ENCODE measurements at places on chromosomes 2 and 18.

- no peak for DNase-seq
These were observed 85.1 kb downstream of the UGP2 start for GRCh38 chr2:63926815-63927214.

- no peak for DNase-seq
These were observed 73.3 kb upstream of the SP3 start for GRCh38 chr2:174038462-174038861.

- no peak for DNase-seq
These were observed 738.7 kb downstream of the SOCS6 start for GRCh38 chr18:71027531-71027930.

GRCh38 chr18:77084688-77085035, 47.9 kb downstream of the MBP start:
- no peak for DNase-seq

DNA sequence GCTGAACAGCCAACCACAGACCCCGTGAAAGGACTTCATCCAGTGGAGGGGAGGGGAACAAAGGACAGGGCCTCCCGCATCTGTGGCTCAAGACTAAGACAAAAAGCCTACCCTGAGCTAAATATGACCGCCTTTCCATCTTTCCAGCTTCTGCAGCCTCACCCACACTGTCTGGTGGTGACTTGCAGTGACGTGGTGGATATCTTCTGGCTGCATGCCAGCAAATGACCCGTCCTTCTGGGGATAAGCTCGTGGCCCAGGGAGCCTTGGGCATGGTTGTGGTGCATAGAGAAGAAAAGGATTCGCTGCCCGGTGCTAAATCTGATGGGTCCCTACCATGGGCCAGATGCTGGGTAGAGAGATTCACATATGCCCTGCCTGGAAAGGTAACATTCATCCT, 8.7 kb upstream of the NGEF start:
- DNase-seq, result peak; percentile 19

GRCh38 chr2:141889788-141890187, 241.0 kb downstream of the LRP1B start:
- DNase-seq, result no peak

DNA sequence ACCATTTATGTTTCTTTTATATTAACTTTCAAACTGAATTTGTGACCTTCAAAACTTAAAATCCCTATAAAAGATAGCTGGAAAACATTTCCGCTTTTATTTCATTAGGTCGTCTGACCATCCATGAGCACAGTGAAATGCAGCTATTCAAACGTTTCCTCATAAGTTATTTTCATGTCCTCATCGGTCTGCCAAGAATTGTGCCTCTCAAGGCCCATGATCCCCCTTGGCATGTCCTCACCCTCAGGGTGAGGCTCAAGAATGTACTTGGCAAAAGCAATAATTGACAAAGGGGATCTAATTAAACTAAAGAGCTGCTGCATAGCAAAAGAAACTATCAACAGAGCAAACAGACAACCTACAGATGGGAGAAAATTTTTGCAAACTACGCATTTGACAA, 12.4 kb downstream of the SLC66A2 start:
- DNase-seq, result no peak

DNA sequence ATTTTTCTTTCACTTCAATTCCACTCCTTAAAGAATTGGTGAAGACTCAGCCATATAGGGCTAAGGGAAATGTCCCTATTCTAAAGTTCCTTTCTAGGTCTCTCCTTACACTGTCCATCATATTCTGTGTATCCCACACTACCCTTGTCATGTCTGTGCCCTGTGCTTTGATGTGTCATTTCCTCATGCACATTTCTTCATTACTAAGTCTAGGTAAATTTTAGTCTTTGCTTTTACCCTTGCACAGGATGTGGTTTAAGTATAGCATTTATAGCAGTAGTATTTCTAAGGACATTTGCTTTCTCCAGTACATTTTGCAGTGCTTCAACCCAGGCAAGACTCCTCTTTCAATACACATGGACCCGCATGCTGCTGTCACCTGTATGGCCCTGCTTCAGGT, 221.5 kb upstream of the ACVR2A start:
- no peak for DNase-seq
